SJCRH30 (cell line): ENCODE measurements at places on chromosomes 12 and 14. TPM values are rescaled to one million over a fixed set of nuclear protein-coding genes. Genes with fewer than 3 reads are reported as not detected.

CDC42BPB gene
- 43.4 and 44.7 TPM in 2 replicates for total RNA-seq

DNA sequence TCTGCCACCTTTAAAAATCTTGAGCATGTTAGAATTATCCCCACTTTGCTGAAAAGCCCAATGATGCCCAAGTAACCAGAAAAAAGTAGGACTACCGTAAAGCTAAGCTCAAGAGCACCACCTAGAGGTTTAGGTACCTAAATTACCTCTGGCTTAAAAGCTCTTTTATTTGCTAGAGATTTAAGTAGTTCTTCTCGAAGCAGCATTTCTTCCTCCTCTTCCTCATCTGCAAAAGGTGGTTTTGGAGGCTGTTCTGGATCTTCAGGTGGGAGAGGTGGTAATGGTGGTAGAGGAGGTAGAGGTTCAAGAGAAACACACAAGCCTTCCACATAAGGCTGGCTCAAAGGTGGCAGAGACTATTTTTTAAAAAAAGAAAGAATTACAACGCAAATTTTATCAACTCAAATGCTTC is 26.9 kb downstream of the ZFC3H1 start:
- DNase-seq = peak; percentile 76

DNA sequence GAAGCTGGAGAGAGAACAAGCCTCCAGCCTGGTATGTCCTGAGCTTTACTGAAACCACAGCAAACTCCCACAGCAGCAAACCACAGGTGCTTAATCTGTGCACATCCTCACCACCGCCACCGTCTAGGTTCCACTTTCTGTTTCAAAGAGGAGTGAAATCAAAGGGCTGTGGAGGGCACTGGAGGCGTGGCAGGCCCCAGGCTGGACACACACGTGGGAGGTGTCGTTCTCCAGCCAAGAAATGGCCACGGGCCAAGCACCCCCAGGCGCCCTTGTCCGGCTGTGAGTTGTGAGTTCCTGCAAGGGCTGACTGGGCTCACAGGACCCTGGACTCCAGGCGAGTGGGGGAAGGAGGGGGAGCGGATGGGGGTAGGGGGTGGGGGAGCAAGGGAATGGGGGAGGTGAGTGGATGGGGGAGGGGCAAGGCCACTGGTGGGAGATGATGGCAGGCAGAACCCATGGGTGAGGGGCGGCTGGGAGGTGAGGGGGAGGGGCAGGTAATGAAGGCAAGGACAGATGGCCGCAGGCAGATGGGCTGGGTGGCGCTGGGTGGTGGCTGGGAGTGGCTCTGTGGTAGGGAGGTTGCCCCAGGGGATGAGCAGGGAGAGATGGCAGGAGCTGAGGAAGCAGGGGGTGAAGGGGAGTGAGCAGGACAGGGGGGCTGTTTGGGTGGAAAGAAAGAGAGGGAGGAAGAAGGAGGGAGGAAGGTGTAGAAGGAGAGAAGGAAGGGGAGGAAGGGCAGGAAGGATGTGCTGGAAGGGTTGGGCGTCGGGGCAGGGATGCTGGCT is 86.7 kb downstream of the NCOR2 start:
- DNase-seq = peak; percentile 83

DNA sequence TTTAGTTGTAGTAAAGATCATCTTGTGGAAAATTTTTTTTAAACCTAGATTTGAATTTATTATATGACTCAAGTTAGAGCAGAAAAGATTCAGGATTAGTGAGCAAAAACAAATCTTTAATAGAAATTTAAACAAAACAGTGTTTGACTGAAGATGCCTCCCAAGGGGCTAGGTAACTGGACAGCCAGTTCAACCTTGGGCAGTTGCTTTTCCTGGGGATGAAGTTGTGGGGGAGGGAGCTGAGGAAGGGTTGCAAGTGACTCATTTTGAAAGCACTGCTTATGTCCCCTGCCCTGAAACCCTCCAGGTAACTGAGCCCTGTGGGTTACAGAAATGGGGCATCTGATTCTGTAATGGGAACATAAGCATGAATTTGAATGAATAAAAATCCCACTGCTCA is 13.1 kb downstream of the CFAP54 start:
- DNase-seq = no peak

APAF1 gene
- 41.2 and 47.4 TPM in 2 replicates for total RNA-seq

ITGA7 gene
- total RNA-seq = 21.8 and 27.1 TPM in 2 replicates

RD3L gene
- total RNA-seq = not detected in 2 replicates

KSR2 gene
- total RNA-seq = 0.05 and 0.06 TPM in 2 replicates

PLEKHH1 gene
- total RNA-seq = 0.30 and 0.75 TPM in 2 replicates
